ENCODE measurements at places on chromosomes 4 and X. TPM values are rescaled to one million over a fixed set of nuclear protein-coding genes. Genes with fewer than 3 reads are reported as not detected.

CXorf51B gene
- total RNA-seq, result not detected

ABLIM2 gene
- total RNA-seq, result 0.16 TPM

TCP11X2 gene
- total RNA-seq, result not detected

NR0B1 gene
- total RNA-seq, result not detected

RPS6KA6 gene
- total RNA-seq, result 5.3 TPM

EMCN gene
- 0.07 TPM for total RNA-seq

FGD1 gene
- 17.9 TPM for total RNA-seq

PLP1 gene
- total RNA-seq, result 0.83 TPM

ATP1B4 gene
- not detected for total RNA-seq

ASB12 gene
- not detected for total RNA-seq

GPR119 gene
- not detected for total RNA-seq

H2BW2 gene
- total RNA-seq, result not detected

PNCK gene
- not detected for total RNA-seq

NEIL3 gene
- 3.8 TPM for total RNA-seq
